Subcutaneous adipose tissue (tissue), 4 donors: ENCODE measurements at places on chromosomes 13 and 19. TPM values are rescaled to one million over a fixed set of nuclear protein-coding genes. Genes with fewer than 3 reads are reported as not detected.

The GFY gene
- total RNA-seq = not detected

The ANGPTL4 gene
- total RNA-seq = 152 TPM

The ZNF723 gene
- not detected for total RNA-seq

The HIPK4 gene
- 0.22 TPM for total RNA-seq

The ALOX5AP gene
- 44.3 TPM for total RNA-seq
